ENCODE measurements at places on chromosomes 6 and 20.

- peak; percentile 8 for DNase-seq
Measured at GRCh38 chr6:127618729-127619128, 41.8 kb downstream of the C6orf58 start.

GRCh38 chr20:46359233-46359751, 47.1 kb downstream of the ELMO2 start:
- no peak for DNase-seq

- no peak for DNase-seq
Measured at GRCh38 chr20:8476021-8476420, 344.0 kb downstream of the PLCB1 start.

DNA sequence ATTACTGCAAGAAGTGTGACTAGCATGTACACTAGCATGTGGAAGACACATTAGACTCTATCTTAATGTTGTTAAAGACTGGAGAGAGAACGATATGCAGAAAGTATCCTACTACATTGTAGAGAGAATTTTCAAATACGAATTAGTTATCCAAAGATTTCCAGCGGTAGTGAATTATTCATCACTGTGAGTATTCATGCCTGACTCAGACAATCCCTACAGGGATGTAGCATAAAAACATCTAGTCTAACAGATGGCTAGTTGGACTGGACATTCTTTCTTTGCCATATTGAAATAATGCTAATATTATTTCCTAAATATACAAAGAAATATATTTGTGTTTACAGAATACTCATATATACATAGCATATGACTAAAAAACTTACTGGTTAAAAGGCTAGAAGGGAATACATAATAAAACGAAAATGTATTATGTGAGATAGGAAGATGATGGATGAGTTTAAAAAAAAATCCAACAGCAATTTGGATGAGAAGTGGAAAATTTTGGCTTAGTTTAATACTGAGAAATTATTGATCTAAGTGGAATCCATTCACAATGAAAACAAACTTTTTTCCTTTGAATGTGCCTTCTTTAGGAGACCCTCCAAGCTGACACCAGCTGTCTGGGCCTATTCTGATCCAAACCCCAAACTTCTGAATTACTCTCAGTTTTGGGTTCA, 580.7 kb downstream of the RFPL4B start:
- DNase-seq = peak; percentile 33

DNA sequence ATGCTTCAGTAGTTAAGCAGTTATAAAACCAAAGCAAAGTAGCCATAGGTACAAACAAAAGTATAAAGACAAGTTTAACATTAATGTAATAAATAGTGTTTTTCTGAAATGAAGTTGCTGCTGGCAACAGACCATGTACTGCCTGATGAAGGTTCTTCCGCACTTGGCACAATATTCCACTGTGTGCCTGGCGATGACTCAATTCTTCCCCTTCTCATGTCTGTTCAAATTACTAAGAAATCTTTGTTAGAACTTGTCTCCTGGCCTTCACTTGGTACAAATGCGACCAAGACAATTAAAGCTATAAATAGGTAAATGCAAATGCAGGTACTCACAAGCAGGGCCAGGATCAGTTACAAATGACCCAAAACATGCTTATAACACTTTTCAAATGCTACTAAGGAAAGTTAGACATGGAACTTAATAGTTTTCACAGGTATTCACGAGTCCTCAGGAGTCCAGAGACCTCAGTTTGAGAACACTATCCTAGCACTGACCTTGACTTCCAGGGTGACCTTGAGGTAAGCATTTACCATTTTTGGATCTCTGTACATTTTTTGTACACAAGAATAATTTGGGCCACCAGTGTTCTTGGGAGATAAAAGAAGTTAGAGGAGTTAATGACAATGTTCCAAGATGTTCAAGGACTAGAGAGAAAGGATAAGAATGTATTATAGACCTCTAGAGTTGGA, 8.1 kb upstream of the DDR1 start:
- DNase-seq = peak; percentile 89

DNA sequence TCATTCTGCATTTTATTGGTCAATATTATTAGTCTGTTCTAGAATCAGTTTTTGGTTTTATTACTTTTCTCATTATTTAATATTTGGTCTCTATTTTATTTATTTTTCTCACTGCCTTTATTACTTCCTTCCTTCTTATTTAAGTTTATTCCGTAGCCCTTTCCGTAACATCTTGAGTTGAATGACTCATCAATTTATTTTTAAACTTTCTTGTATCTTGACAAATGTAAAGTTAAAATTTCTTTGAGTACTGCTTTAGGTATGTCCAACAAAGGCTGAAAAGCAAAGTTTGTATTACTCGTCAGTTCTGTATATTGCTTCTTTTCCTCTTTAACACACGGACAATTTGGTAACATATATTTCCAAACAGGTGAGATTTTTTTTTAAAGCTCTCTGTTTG, 192.0 kb downstream of the CD109 start:
- DNase-seq = no peak

GRCh38 chr20:11549172-11550103, 368.3 kb upstream of the BTBD3 start:
- no peak for DNase-seq

GRCh38 chr6:42962502-42963178, 2.1 kb downstream of the GNMT start:
- no peak for DNase-seq

DNA sequence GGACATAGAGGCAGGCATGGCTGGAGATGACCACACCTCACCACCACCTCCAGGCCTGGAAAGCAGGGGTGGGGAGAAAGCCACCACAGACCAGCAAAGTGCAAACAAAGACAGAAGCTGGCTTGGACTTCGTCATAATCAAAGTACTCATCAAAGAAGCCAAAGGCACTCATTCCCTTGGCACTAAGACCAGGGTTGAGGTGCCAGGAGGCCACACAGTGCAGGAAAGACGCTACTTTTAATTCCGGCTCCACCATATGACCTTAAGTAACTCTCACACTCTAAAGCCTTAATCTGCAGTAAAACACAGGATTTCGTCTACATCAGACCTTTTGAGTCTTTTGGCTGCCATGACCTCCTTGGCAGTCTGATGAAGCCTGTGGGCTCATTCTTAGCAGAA, 123.1 kb downstream of the HIVEP2 start:
- DNase-seq = no peak

GRCh38 chr6:168623736-168624135, 182.8 kb downstream of the SMOC2 start:
- DNase-seq = no peak

DNA sequence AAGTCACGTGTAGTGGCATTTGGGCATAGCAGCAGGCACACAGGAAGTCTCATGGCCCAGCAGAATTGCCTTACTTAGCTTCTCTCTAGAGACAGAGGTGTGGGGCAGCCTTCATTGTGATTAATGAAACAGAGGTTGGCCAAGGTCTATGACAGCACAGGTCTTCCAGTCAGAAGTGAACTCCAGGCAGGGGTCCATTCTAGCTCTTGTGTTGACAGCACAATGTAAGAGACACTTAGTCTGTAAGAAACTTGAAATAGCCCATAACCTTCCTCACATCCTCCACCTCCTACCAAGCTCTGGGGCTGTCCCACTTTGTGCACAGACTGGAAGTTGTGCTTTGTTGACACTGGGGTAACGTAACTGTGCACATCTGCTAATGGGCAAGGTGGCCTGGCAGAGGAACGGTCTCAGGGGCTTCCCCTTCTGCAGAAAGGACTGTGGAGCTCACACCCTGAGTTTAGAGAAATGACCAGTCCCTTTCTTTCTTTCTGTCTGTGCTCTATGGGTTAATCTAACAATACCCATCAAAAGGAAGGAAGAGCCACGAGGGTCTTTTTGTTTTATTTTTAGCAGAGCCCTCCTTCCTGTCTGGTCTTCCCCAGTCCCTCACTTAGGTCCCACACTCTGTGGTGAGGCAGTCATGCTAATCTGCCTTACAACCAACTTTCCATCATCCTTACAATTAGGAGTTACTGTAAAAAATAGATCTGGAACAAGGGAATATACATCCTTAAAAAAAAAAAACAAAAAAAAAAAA, 35.6 kb upstream of the TAGAP start:
- no peak for DNase-seq
